ENCODE measurements at places on chromosomes 16 and 17.

GRCh38 chr16:1044460-1045309, 27.9 kb upstream of the SSTR5 start:
- no peak for DNase-seq

GRCh38 chr17:72916991-72917390, 175.5 kb downstream of the SLC39A11 start:
- no peak for DNase-seq

GRCh38 chr16:3400446-3400778, 392 bp downstream of the ZSCAN32 start:
- no peak for DNase-seq

- DNase-seq, result no peak
These were observed 517.2 kb downstream of the RBFOX1 start for GRCh38 chr16:7849841-7850240.

DNA sequence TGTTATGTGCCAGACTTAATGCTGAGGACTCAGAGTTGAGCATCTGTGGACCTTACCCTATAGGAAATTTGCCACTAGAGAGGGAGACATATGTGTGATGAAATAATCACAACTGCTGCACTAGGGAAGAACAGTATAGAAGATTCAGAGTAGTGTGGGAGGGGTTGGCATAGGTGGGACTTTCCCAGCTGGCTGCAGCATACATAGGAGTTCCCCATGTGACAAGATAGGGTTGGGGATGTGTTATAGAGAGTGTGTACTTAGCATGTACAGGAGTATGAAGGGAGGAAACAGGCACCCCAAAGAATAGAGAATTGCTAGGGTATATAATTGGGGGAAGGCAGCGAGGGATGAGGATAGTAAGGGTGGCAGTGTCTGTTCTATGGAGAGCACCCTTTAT, 2.9 kb downstream of the NUP93 start:
- DNase-seq, result no peak

- DNase-seq, result no peak
These were observed 17.2 kb upstream of the RBFOX3 start for GRCh38 chr17:79627766-79628690.

DNA sequence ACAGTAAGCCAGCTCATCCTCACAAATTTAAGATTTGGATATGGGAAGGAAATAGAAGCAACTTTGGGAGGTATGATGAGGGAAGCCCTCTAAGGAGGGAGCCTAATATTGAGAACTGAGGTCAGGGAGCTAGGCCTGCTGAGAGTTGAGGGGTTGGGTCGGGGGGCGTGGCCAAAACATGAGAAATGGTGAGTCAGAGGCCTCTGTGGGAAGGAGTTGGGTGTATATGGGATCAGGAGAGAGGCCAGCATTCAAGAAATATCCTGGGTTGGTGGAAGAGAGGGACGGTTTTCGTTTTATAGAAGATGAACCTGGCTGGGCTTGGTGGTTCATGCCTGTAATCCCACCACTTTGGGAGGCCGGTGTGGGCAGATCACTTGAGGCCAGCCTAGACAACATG, 48.4 kb downstream of the CLEC16A start:
- no peak for DNase-seq

GRCh38 chr16:86565644-86566511, 751 bp upstream of the FOXC2 start:
- DNase-seq, result no peak

DNA sequence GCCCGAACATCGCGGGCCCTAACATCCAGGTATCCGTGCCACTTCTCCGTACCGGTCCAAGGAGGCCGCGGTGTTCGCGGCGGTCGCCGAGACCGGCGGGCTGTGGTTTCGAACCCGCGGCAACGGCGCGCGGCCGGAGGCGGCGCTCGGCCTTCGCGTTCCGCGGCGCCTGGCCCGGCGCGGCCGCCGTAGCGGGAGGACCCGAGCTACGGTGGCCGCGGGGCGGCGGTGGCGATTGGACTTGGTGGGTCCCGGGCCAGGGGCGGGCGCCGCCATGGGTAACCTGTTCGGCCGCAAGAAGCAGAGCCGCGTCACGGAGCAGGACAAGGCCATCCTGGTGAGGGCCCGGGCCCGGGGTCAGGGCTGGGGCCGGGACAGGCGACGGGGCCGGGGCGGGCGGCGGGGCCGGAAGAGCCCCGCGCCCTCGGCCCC, at the start of gene CHMP6:
TSS of gene CHMP6 (plus strand) at position 197 of the 432 bp plus-strand sequence. CDS start at position 275, 78 bp downstream.
- peak; percentile 79 for DNase-seq

DNA sequence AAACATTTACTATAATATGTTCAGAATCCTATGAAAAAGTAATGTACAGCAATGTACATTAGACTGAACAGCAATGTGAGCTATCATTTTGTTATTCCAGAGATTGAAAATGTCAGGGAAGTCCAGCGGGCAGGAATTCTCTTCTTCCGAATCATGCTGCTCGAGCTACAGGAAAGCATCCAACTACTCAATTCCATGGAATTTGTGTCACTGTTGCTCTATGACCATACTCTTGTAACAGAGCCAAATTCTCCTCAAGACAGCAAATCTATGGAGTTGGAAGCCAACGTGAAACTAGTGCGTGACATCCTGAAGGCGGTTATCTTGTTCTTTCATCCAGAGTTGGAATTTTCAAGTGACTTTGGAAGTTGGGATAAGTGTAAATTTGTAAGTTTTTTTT, 24.8 kb upstream of the NSRP1 start:
- DNase-seq, result no peak

GRCh38 chr17:6109536-6109935, 39.4 kb downstream of the WSCD1 start:
- no peak for DNase-seq

GRCh38 chr16:67246756-67247191, 507 bp downstream of the FHOD1 start:
- no peak for DNase-seq

GRCh38 chr17:58364270-58364942, 12.4 kb upstream of the SUPT4H1 start:
- DNase-seq, result no peak

DNA sequence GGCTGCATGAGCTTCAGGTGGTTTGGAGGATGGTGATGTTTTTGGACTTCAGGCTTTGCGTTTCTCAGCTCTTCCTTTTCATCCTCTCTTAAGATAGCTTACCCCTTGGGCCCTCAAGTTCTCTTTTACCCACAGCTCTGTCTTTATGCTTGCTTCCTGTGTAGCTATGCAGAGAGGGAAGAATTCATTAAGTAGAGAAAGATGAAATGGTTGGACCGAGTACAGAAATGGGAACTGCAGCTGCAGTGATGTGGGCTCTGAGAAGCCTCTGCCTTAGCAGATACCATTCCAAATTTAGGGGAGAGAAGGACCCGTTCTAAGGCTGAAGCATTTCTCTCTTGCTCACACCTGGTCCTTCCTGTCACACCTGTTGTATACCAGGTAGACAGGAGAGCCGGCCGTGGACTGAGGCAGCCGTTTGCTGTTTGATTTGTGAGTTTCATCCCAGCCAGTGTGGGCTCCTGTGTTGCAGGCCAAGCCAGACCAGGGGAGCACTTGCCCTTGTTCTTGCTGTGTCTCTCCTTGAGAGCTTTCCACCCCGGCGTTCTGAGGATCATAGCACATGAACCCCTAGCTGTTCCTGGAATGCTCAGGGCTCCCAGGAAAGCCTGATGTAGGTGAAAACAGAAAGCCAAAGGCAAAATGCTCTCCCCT, 392.7 kb downstream of the CPPED1 start:
- DNase-seq, result no peak

- DNase-seq, result no peak
These were observed 13.2 kb downstream of the IL34 start for GRCh38 chr16:70659546-70659945.

- DNase-seq, result peak; percentile 62
These were observed 10.7 kb upstream of the CENPV start for GRCh38 chr17:16363749-16364536.

DNA sequence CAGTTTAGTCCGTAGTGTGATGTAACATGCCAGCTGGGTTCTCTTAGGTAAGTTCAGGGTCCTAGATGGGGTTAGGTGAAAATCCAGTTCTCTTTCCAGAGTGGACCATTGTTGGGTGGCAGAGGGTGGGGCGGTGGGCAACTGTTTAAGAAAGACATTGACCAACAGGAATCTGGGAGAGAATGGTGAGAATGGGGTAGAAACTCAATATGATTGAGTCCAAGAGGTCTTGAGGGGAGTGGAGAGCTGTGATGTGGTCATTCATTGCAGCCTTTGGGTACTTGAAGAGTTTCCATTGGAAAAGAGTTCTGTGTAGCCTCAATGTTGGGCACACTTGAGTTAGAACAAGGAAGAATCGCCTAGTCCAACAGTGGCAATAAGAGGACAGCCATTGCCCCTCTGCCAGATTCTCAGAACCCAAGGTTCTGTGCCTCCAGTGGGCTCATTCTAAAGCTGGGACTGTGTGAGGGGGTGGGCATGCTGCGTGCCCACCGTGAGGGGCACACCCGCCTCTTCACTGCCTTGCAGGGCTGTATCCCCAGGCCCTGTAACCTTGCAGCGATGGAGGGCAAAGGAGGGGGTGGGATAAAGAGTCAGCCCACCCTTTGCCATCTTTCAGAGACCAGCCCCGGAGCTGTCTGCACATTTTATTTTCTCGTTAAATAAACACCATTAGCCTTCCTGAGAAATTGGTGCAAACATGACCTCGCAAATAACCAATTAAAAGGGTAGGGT, 208.1 kb downstream of the CCDC182 start:
- no peak for DNase-seq

DNA sequence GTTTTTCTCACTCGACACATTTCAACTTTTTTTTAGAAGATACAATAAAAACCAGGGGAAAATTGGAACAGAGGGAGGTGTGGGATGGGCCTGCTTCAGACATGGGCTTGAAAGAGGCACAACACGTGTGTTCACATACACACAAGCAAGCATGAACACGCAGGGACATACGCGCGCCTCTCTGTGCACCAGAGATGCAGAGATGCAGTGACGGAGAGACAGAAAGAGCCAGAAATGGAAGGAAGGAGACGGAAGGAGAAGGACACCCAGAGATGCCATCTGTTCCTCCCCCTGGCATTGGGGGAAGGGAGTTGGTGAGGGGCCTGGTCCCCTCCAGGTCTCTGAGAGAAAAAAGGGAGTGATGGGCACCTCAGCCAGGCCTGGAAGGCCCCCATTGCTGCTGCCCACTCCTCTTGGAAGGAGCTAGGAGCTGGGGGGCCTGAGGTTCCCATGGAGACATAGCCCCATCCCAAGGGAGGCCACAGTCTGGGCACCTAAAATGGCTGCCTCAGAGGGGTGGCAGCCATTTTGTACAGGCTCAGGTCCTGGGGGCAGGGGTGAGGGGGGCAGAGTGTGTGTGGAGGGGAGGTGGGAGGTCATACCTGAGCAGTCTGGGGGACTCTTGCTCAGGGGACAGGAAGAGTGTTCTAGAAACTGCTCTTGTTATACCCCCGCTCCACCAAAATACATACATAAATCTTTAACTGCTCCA, 3.8 kb upstream of the NEUROD2 start:
- DNase-seq, result no peak

- DNase-seq, result no peak
These were observed 556 bp upstream of the MYH2 start for GRCh38 chr17:10550014-10550413.

GRCh38 chr17:2860045-2860444, 63.8 kb downstream of the RAP1GAP2 start:
- DNase-seq, result no peak

GRCh38 chr16:87930456-87930855, 5.9 kb downstream of the CA5A start:
- DNase-seq, result peak; percentile 53

DNA sequence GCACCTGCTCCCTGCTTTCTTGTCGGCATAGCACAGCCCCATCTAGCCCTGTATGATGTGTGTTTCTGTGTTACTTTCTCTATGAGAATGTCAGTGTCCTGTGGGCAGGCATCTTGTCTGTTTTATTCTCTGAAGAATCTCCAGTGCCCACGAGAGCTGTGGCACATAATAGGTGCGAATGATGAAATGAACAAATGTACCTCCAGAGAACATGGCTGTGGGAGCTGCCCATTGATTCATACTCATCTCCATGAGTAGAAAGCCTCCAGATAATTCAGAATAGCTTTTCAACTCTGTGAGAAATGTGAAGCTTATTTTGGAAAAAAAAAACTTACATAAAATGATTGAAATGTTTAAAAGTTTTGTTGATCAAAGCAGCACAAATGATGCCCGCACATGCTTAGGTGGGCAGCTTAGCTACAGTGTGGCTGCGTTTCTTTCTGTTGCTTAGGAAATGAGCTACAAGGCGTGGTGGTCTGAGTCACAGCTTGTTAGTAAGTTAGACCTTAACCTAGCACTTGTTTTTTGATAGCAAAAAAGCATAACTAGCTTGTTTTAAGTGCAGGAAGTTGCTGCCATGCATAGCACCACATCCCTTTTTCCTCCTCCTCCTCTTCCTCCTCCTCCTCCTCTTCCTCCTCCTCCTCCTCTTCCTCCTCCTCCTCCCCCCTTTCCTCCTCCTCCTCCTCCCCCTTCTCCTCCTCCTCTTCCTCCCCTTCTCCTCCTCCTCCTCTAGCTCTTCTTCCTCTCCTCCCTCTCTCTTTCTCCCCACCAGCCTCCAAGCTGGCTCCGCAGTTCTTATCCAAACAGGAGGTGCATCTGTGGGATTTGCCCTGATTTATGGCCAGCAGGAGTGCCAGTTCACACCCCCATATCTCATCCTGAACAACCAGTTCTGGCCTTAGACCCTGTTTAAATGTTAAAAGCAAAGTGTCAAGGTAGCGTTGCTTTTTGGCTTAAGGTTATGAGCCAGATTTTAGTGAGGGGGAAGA, 221.5 kb downstream of the IRF8 start:
- no peak for DNase-seq

DNA sequence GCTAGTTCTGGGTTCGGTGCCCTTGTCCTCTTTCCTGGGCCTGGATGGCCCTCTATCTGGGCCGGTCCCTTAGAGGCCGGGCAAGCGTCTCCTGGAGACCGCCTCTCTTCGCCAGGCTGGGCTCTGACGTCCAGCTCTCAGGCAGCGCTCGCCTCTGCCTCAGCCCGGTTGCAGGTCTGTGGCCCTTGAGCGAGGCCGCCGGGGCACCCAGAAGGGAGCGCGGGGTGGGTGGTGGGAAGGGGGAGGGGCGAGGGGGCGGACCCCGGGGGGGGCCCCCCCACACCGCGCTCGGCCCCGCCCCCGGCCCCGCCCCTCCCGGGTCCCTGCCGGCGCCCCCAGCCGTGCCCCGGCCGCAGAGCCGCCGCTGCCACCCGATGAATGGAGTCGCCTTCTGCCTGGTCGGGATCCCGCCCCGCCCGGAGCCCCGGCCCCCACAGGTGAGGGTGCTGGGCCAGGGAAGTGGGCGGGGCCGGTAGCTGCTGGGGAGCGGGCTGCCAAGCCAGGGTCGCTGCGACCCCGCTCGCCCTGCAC, at the start of gene ARHGAP23:
TSS of gene ARHGAP23 (plus strand) at position 353 of the 531 bp plus-strand sequence. CDS start at position 375, 22 bp downstream.
- peak; percentile 51 for DNase-seq

DNA sequence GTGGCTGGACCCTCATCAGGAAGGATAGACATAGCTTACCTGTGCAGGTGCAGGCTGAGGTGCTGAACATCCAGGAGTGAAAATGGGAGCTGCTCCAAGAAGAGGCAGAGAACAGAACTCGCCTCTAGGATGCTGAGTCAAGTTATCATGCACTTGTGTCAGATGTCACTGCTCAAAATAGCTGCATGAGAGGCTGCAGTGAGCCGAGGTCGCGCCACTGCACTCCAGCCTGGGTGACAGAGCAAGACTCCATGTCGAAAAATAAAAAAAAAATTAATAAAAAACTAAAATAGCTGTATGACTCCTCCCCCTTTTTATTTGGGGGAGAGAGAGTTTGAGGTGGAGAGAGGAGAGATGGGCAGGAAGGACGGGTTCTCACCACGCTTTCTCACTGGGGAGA, 148.8 kb downstream of the FOXL1 start:
- DNase-seq, result no peak
